Fibroblast of upper back skin (primary cell): ENCODE measurements at places on chromosomes 4 and X.
A peak's percentile ranks its signal among the peaks of the same experiment; 100 is the strongest.

DNA sequence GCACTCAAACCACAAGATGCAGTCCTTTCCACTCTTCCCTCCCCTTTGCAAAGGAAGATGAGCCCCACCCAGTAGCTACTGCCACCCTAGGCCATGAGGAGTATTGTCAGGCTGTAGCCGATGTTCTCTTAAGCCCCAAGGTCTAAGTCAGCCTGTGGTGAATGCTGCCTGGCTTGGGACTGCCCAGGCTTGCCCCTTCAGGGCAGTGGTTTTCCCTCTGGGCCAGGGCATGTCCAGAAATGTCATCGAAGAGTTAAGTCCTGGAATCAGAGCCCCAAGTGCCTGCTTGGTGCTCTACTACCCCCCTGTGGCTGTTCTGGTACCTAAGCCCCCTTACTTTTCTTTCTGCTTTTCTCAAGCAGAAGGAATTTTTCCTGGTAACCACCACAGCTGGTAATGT is 11.8 kb upstream of the PGK1 start:
- DNase-seq: peak; percentile 49

DNA sequence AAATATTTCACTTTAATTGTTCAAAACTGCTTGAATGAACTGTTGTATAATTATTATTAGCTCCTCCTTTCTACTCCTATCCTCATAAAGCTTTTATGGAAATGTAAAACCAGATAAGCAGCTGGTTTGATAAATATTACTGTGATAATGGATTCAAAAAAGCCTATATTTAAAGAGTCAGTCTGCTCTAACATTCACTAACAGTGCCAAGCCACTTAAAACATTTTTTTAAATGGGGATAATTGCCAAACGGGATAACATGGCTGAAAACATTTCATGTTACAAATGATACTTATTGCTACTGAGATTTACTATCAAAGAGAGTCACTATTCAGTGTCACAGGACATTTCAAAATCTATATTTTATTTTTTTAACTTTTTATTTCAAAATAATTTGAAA is 17.4 kb downstream of the ARHGAP24 start:
- DNase-seq: no peak

GRCh38 chrX:150455215-150455608 is 92.1 kb downstream of the MAMLD1 start:
- DNase-seq: no peak

- DNase-seq: no peak
Measured at GRCh38 chr4:58740897-58741296, 1630.7 kb upstream of the IGFBP7 start.

DNA sequence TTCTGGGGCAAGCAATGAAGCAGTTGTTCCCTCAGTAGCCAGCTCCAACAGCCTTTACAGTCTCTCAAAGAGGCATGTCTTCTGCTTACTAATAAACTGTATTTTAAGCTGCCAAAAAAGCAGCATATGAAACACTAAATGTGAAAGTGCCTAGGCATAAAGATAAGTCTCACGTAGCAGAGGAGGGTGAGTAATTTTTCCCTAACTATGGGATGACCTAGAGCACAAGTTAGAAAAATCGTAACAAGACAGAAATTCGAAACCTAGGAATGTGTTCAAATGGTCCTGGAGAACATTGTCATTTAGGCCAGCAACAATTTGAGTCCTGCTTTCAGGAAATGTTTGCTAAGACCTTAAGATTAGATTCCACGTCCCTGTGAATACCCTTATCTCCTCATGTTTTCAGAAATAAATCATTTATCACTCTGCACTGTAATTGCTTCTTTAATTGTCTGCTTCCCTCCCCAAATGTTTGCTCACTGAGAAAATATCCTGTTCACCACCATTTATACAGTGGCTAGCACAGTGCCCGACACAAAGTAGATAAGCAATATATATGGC is 222.2 kb downstream of the KCNIP4 start:
- DNase-seq: no peak

DNA sequence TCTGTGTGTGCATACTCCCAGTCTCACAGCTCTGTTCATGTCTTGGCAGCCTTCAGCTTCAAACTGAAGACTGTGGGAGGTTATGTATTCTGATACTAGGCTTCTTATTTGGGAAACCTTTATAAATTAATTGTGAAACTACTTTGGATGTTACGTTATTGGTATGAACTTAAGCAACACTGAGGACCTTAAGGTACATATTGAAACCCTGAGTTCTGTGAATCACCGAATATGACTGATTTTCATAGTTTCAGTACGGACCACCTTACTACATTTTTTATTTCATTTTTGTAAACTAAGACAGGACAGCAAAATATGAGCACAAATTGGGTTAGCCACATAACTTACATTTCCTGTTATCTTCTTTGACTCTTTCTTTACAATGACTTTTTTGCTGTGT is 498.4 kb downstream of the PDGFC start:
- no peak for DNase-seq

GRCh38 chr4:76950052-76950955 is 752 bp downstream of the SEPTIN11 start:
- DNase-seq: no peak

DNA sequence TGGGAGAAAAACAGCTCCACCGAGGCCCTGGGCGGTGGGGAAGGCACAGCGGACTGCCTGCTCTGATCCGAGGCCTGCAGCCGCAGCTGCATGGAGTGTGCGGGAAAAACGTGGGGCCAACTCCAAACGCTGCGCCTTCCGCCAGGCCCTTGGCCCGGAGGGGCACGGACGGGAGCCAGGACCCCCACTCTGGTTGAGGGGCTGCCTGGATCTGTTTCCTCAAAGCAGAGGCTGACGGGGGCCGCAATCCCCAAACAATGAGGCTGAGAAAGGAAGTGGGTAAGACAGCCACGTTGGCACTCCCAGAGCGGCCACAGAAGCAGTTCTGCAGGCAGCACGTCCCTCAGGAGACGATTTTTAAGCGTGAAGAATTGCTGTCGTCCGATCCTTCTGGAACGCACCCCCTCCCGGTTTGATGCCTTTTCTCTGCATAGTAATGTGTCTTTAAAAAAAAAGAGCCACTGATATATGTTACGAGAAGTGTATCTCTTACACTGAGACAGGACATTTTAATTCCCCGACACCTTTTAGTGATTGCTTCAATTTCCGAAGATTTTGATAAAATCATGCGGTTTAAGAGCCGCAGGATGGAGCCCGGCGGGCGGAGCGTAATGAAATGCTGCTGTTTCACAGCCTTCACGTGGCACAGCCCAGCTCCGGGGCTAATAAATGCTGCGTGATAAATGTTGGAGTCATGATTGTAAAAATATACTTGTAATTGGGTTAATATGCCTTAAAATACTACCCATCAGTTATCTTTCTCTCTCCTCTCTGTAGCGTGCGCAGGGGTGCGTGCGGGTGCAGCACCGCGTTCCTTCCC is 85.7 kb downstream of the FAM53A start:
- no peak for DNase-seq
